Fibroblast of the aortic adventitia (primary cell): ENCODE measurements at places on chromosomes 11 and 22.
A peak's percentile ranks its signal among the peaks of the same experiment; 100 is the strongest.

DNA sequence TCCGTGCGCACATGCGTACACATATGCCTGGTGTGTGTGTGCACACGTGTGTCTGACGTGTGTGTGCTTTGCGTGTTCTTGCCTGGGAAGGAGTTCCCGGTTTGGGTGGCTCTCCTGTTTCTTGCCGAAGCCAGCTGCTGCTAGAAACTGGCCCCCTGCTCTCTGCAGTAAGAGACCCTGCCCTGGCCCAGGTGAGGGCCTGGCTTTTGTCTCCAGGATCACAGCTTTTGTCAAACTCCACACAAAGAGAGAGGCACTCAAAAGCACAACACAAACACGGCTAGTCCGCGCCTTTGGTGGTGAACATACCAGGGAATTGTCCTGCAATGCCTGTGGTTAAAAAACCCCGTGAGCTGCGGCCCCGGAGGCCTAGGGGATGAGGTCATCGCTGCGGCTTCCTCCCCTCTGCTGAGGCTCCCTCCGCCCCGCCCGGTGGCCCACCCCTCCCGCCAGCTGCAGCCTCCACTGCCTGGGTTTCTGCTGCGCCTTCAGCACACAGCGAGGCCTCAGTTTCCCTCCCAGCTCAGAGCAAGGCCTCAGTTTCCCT, 88.9 kb downstream of the KCNQ1 start:
- peak; percentile 89 for DNase-seq

DNA sequence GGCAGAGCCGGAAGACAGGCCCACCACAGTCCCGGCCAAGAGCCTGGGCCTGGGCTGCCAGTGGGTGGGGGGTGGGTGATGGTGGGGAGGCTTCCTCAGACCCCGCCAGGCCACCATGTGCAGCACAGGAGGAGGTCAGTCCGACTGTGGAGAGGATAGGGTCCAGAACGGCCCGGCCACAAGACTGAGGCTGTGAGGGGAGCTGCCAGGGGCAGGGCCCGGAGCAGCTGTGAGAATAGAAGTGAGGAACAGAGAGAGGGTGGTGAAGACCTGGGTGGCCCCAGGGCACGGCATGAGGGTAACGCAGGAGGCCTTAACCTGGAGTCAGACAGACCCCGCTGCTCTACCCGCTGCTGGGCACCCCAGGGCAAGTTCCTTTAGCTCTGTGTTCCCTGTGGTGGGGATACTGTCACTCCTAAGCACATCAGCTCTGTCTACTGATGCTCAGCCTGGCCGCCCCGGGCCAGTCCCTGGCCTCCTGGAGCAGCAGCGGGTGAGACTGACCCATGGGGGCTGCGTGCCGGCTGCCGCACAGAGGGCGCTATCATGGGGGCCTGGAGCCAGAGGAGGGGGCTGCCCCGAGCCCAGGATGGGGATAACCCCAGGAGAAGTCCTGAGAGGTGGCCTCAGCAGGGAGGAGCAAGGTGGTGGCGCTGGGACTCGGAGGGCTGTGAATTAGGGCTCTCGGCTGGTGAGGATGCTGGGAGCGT, 1.7 kb downstream of the FERMT3 start:
- DNase-seq, result no peak

- DNase-seq, result no peak
These were observed 1.1 kb upstream of the LRRC75B start for GRCh38 chr22:24593836-24594568.

- DNase-seq, result peak; percentile 81
These were observed 47.8 kb downstream of the BRSK2 start for GRCh38 chr11:1437500-1437899.

- peak; percentile 98 for DNase-seq
These were observed 38.5 kb upstream of the FJX1 start for GRCh38 chr11:35579557-35580396.

DNA sequence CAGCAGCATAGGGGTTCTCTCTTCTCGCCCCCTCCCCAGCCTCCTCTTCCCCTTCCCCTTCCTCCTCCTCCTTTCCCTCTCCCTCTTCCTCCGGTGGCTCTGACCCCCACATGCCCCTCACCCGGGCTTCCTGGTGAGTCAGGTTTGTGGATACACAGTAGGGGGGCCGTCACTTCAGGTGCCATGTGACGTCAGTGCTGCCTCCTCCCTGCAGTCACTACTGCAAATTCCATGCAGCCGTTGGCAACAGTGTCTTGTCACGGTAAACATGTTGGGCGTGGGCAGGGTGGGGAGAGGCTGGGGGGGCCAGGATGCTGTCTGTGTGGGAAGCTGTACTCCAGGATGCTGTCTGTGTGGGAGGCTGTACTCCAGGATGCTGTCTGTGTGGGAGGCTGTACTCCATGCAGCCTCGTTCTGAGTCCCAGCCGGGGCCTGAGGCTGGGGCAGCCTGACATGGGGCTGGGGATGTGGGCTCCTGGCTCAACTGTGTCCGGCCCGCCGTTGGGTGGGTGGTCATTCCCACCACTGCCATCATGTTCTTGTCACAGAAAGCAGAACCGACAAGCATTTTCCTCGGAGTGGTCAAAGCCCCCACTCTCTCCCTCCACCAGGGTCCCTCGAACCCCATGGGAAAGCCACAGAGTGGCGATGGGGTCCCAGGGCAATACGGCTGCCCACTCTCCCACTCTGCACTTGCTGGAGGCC, 2.4 kb upstream of the MUC2 start:
- DNase-seq, result peak; percentile 19

DNA sequence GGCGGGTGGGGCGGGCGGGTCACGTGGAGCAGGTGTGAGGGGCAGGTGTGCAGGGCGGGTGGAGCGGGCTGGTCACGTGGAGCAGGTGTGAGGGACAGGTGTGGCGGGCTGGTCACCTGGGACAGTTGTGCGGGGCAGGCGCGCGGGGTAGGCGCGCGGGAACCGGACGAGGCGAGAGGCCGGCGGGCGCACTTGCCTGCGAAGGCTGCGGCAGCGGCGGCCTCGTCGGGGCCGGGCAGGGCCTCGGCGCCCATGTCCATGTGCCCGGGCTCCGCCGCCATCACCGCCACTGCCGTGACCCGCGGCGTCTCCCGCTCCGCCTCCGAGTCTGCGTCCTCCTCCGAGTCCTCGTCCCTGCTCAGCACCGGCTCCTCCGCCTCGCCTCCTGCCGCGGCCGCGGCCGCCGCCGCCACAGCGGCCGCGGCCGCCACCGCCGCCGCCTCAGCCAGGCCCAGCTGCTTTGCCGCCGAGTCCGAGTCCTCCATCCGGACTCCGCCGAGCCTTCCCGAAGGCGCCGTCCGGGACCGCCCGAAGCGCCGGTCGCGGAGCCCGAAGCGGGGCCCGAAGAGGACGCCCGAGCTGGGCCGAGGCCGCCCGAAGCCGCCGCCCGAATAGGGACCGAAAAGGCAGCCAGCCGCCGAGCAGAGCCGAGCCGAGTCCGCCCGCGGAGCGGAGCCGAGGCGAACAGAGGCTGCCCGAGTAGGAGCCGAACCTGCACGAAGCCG, at the start of gene DEAF1:
TSS of gene DEAF1 (minus strand) at position 660 of the 725 bp plus-strand sequence. CDS start at position 485, 175 bp downstream.
- DNase-seq, result peak; percentile 97

DNA sequence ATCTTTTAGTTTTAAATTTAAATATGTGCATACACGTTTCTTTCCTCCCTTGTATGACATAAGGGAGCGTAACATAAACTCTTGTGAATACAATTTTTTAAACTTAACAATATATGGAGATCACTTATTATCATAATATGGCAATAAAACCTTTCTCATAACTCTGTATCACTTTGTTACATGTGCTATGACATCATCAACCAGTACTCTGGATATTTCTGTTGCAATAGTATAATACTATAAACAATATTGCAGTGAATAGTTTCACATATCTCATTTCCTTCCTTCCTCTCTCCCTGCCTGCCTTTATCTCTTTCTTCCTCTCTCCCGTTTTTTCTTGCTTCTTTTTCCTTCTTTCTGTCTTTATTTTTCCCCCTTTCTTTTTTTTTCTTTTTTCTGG, 1278.0 kb upstream of the CNTN5 start:
- DNase-seq, result peak; percentile 8

DNA sequence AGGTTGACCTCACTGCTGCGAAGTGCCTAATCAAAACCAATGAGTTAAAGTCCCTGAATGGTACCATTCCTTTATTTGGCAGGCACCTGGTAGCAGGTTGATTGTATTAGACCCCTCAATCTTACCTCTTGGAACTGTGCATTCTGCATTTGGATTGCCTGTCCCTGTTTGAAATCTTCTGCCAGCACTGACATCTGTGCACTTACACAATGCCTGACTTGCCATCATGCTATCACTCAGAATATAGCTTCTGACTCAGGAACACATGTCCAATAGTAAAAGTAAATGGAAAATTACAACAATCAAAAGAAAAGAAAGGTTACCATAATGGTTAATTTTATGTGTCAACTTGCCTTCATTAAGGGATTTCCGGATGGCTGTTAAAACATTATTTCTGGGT, 366.0 kb upstream of the PDGFD start:
- DNase-seq, result no peak

GRCh38 chr22:18888115-18888514, 18.0 kb upstream of the DGCR6 start:
- DNase-seq, result no peak

DNA sequence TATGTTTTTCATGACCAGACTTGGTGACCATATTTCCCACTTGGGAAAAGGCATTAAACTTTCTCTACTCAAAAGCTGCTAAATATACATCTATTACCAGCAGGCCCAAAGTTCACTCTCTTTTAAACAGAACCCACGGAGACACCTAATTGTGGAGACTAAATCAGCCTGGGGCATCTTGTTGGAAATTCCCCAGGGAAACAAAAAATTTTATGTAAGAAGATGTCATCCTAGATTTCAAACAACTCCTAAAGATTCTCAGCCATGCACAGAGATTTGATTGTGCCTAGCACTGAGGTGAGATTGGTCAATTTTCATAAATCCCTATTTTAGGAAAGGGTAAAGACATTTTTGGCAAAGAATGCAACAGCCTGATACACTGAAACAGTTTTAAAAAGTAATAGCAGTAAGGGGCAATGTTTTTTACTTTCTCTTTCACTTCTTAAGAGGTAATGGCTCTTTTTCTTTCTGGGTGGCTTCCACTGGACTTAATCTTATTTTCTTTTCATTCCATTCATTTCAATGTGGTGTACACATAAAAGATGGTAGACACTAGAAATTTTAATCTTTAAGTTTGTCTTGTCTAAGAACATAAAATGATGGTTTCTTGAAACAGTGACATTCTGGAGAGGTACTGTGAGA, 9.6 kb downstream of the OR52N2 start:
- no peak for DNase-seq

GRCh38 chr11:120906766-120907165, 117.1 kb upstream of the TBCEL start:
- DNase-seq, result no peak
